ENCODE measurements at places on chromosomes 13 and 19.

GRCh38 chr19:10327793-10328192, 5.5 kb downstream of the RAVER1 start:
- no peak for DNase-seq
- no peaks in the 10 kb centered on the region for H3K36me3 ChIP-seq
- no peaks in the 10 kb centered on the region for H3K4me1 ChIP-seq

DNA sequence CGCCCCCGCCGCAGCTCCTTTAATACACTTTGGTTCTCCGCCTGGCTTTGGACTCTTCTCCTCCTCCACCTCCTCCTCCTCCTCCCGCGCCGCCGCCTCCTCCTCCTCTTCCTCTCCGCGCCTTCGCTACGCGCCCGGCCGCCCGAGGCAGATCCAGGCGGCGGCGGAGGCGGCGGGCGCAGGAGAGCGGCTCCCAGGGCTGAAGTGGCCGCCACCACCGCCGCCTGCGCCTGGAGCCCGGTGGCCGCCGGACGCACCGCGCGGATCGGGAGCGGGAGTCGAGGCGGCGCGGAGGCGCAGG, at the start of gene ZIC2:
TSS of gene ZIC2 (plus strand) at position 50 of the 301 bp plus-strand sequence. CDS start 281 bp downstream, outside the sequence.
- peaks cover 35% of the 10 kb centered on the region for H3K4me1 ChIP-seq
- no peak within 1 kb of the TSS for H3K4me3 ChIP-seq
- peaks cover 50% of the 10 kb centered on the region for H3K27me3 ChIP-seq
- H3K36me3 ChIP-seq: no peaks in the 10 kb centered on the region

- H3K36me3 ChIP-seq: no peaks in the 10 kb centered on the region
- H3K27ac ChIP-seq: no peak overlapping the region
- H3K4me1 ChIP-seq: no peaks in the 10 kb centered on the region
- H3K27me3 ChIP-seq: no peaks in the 10 kb centered on the region
- no peak overlapping the region for H3K4me3 ChIP-seq
- DNase-seq: no peak
Observed at GRCh38 chr13:60392131-60392530, 4.9 kb upstream of the TDRD3 start.

DNA sequence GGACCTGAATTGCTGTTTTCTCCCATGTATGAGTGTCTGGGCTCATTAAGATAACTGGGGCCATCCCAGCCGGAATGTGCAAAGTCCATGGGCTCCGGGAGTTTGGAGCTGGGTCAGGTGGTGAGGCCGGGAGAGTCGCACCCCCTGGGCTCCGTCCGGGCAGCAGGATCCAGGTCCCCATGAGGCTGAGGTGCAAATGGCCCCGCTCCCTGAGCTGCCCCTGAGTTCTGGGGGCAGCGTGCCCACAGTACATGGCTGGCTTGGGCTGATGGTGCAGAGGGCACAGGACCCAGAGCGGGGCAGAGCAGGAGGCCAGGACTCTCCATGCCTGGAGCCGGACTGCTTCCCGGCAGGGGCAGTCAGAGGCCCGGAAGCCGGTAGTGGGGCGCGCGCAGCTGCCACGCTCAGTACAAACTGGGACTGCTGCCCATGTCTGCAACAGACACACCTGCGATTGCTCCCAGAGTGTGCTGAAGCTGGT, 136.0 kb downstream of the KDM4B start:
- H3K27me3 ChIP-seq: no peaks in the 10 kb centered on the region
- no peak overlapping the region for H3K27ac ChIP-seq
- H3K36me3 ChIP-seq: no peaks in the 10 kb centered on the region
- no peaks in the 10 kb centered on the region for H3K4me1 ChIP-seq
- H3K4me3 ChIP-seq: no peak overlapping the region

DNA sequence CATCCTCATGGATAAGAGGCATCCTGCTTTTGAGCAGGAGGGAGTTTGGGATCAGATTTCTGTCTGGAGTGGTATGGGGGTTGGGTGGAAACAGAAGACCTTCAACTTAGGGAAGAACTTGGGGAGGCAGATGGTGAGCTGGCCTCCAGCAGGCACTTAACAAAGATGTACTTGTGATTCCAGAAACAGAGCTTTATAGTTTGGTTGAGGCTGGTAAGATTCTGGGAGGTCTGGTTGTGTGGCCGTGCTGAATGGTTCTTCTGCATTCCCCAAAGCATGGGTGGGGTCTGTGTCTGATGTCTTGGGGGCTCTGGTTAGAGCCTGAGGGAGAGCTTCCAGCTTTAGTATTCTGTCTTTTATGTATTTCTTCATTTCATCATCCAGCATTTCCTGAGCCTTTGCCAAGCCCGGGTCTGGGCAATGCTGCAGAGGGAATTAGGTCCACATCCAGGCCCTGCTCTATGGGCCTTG, 4.8 kb downstream of the MEGF8 start:
- no peaks in the 10 kb centered on the region for H3K27me3 ChIP-seq
- no peak overlapping the region for H3K27ac ChIP-seq
- DNase-seq: no peak
- H3K4me1 ChIP-seq: peaks cover 8% of the 10 kb centered on the region
- H3K4me3 ChIP-seq: no peak overlapping the region

- H3K27ac ChIP-seq: no peak overlapping the region
- H3K4me3 ChIP-seq: no peak overlapping the region
- H3K36me3 ChIP-seq: no peaks in the 10 kb centered on the region
- no peaks in the 10 kb centered on the region for H3K27me3 ChIP-seq
- no peak for DNase-seq
Observed at GRCh38 chr13:32425158-32425557, 2.8 kb downstream of the N4BP2L1 start.

DNA sequence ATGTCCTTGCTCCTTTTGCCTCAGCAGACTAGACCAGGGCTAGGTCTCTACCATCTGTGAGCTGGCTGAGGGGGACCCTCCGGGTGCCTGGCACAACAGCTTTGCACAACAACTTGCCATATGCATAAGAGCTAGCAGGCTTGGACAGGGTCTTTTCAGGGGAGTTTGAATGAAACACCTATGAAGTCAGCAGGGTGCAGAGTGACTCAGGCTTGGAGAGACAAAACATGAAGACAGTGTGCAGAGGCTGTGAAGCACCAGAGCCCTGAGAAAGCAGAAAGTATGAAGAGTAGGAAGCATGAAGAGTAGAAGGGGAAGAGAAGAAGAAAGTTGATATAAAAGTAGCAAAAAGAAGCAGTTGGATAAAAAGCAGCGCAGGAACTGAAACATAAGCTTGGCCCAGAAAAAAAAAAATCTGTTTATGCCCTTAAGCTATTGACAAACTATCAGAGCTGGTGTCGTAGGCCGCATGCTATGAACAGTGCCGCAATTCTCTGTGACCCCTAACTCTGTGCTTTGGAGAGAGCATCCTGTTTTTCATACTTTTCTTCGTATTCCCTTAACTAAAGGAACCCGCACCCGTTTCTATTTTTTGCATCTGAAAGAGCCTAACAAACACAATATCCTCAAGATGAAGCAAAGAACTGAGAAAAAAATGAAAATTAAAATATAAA, 52.7 kb upstream of the FAM216B start:
- no peak overlapping the region for H3K27ac ChIP-seq
- H3K36me3 ChIP-seq: no peaks in the 10 kb centered on the region
- H3K27me3 ChIP-seq: no peaks in the 10 kb centered on the region
- H3K4me3 ChIP-seq: no peak overlapping the region

GRCh38 chr19:14575428-14575980, 3.6 kb upstream of the NDUFB7 start:
- no peaks in the 10 kb centered on the region for H3K36me3 ChIP-seq
- no peaks in the 10 kb centered on the region for H3K27me3 ChIP-seq
- no peak overlapping the region for H3K4me3 ChIP-seq
- peaks cover 6% of the 10 kb centered on the region for H3K4me1 ChIP-seq
- H3K27ac ChIP-seq: no peak overlapping the region

GRCh38 chr13:99357941-99358340, 50.7 kb upstream of the GPR183 start:
- no peaks in the 10 kb centered on the region for H3K4me1 ChIP-seq
- H3K36me3 ChIP-seq: no peaks in the 10 kb centered on the region
- H3K27me3 ChIP-seq: no peaks in the 10 kb centered on the region
- H3K4me3 ChIP-seq: no peak overlapping the region

DNA sequence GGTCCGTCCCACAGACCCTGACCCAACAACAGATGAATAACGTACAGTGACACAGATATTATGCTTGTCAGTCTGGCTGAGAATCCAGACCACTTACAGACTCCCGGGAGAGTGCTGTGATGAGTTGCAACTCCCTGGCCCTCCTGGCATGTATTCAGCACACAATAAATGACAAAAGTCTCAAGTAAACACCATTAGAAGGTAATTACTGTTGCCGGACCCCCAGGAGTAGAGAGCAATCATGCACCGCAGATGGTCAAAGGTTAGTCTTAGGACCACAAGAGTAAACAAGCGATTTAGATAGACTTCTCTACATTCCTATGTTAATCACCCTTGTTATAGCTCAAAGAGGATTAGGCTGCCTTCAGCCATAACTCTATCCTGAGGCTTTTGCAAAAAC, 726.4 kb upstream of the GPC6 start:
- no peak overlapping the region for H3K4me3 ChIP-seq
- no peaks in the 10 kb centered on the region for H3K4me1 ChIP-seq
- H3K27ac ChIP-seq: no peak overlapping the region
- no peaks in the 10 kb centered on the region for H3K27me3 ChIP-seq
- H3K36me3 ChIP-seq: no peaks in the 10 kb centered on the region
- no peak for DNase-seq

- H3K27ac ChIP-seq: peak overlapping the region; percentile 71
- H3K4me3 ChIP-seq: peak overlapping the region; percentile 66
- no peaks in the 10 kb centered on the region for H3K4me1 ChIP-seq
- H3K36me3 ChIP-seq: no peaks in the 10 kb centered on the region
Observed at GRCh38 chr13:36919171-36919832, 736 bp downstream of the SMAD9 start.

GRCh38 chr13:94967183-94968039, 255.1 kb upstream of the SOX21 start:
- H3K27me3 ChIP-seq: no peaks in the 10 kb centered on the region
- no peak for DNase-seq

DNA sequence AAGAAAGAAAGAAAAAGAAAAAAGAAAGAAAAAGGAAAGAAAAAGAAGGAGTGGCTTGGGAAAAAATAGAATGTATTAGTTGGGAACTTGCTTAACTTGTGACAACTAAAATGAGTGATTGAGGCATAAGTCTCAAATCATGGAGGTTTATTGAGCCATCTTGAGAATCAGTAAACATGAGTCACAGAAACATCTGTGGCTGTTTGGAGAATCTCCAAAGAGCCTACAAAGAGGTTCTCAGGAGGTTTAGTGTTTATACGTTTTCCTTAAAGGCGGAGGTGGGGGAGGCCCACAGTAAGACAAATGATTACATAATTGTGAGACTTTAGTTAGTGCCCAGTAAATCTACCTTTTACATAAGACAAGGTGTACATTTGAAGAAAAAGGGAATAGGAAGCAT, 38.6 kb downstream of the WDR87 start:
- no peaks in the 10 kb centered on the region for H3K27me3 ChIP-seq
- H3K4me1 ChIP-seq: no peaks in the 10 kb centered on the region
- H3K27ac ChIP-seq: no peak overlapping the region

GRCh38 chr19:46015687-46016425, 7.0 kb downstream of the PGLYRP1 start:
- H3K27me3 ChIP-seq: peaks cover 13% of the 10 kb centered on the region
- no peaks in the 10 kb centered on the region for H3K36me3 ChIP-seq
- no peaks in the 10 kb centered on the region for H3K4me1 ChIP-seq
- no peak for DNase-seq

DNA sequence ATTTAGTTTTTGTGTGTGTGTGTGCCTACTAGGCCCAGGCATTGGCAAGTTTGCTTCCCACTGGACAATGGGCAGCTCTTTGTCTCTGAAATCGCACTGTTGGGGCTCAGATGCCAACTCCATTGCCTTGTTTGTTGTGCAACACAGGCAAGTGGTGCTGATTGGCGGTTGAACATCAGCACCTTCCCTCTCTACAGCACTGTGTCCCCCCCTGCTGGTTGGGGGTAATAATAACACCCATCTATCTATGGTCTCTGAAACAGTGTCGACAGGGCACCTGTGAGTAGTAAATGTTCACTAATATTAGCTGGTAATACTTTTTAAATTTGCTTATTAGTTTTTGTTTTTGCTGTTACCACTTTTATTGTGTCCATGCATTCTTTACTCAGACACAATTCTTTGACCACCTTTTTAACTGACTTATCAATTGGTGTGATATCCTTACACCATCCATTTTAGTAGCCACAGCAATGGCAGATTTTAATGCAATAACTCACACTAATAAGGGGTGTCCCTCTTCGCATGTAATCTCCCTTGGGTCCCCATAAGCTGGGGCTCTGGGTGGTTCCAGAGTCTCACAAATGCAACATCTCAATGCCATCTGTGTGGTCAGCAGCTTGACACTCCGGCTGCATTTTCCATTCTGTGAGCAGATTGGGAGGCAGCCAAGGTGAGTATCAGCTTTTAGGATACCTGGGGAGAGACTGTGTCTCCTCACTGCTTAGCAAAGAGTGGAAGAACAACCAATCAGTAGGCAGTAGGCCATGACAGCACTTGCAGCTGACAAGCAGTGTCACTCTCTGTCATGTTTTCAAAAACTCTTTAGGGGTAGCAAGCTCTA, 47.7 kb upstream of the UQCRFS1 start:
- DNase-seq: no peak
- no peaks in the 10 kb centered on the region for H3K36me3 ChIP-seq
- no peaks in the 10 kb centered on the region for H3K4me1 ChIP-seq

DNA sequence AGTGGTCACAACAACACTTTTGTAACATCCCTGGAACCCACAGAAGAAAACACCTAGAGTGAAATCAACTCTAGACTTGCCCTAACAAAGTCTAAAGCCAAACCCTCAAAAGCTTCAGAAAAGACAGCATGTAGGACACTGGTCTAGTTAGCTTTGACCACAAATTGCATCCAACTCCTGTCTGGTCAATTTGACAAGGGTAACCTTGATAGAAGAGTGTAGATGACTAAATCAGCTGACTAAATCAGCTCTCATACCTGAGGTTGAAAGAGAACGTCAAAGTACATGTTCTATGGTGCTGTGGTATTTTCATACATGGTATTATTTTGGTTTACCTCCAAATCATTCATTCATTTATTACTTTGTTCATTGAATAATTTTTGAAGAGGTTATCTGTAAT, 272.8 kb downstream of the KLF5 start:
- no peaks in the 10 kb centered on the region for H3K4me1 ChIP-seq
- no peak overlapping the region for H3K27ac ChIP-seq
- H3K36me3 ChIP-seq: no peaks in the 10 kb centered on the region
- no peak overlapping the region for H3K4me3 ChIP-seq
- no peaks in the 10 kb centered on the region for H3K27me3 ChIP-seq

- H3K27ac ChIP-seq: peak overlapping the region; percentile 26
- no peak overlapping the region for H3K4me3 ChIP-seq
- no peaks in the 10 kb centered on the region for H3K36me3 ChIP-seq
- H3K4me1 ChIP-seq: no peaks in the 10 kb centered on the region
- H3K27me3 ChIP-seq: no peaks in the 10 kb centered on the region
Observed at GRCh38 chr13:48909056-48909389, 66.7 kb upstream of the FNDC3A start.

DNA sequence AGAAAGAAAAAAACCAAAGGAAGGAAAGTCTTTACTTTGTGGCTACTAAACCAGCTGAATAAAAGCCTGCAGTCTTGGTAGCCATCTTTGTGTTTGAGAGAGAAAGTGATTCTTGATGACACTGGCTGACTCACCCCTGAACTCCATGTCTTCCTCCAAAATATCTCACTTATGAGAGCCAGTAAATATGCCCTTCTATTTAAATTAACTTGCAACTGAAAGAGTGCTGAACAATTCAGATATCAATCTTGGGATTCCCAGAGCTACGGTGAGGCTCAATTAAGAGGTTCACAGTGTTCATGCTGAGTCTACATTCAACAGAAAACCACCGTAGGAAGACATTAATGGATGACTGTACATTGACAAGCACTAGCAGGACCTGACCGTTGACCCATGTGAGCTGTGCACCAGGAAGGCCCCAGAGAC, 57.9 kb downstream of the KCTD12 start:
- H3K36me3 ChIP-seq: no peaks in the 10 kb centered on the region
- H3K4me3 ChIP-seq: no peak overlapping the region
- H3K27me3 ChIP-seq: no peaks in the 10 kb centered on the region
- no peak for DNase-seq
- H3K4me1 ChIP-seq: peaks cover 8% of the 10 kb centered on the region

- H3K27ac ChIP-seq: no peak overlapping the region
- no peaks in the 10 kb centered on the region for H3K4me1 ChIP-seq
- no peak for DNase-seq
- H3K36me3 ChIP-seq: no peaks in the 10 kb centered on the region
Observed at GRCh38 chr13:45882626-45883025, 31.1 kb upstream of the SIAH3 start.
